ENCODE measurements at places on chromosomes 2 and 18. TPM values are rescaled to one million over a fixed set of nuclear protein-coding genes. Genes with fewer than 3 reads are reported as not detected.

- DNase-seq = peak; percentile 65
Observed at GRCh38 chr18:26057344-26057773, 33.1 kb downstream of the SS18 start.

- DNase-seq = peak; percentile 22
Observed at GRCh38 chr2:151632993-151633565, 101.2 kb downstream of the NEB start.

- DNase-seq = no peak
Observed at GRCh38 chr18:50866765-50867164, 12.2 kb upstream of the ME2 start.

DNA sequence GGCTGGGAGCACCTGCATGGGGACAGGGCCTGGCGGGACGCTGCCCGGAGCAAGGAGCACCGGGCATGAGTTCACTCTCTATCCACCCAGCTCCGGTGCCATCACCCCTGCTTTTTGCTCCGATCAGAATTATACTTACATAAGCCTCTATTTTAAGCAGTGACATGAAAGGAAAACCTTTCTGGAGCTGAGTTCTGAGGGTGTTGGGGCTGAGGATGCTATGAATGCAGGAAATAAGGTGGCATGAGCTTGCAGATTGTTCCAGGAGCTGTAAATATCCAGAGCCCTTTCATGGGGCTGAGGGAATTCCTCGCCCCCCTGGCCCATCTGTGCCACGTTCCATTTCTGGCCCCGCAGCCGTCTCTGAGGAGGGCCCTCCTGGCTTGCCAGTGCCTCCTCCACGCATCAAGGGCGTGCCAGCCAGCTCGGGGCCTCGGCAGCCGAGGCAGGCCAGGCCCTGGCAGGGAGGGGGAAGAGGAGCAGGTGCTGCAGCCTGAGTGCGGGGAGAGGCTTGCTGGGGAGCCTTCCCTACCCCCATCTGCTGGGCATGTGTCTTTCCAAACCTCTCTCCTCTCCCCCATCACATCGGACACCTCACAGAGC lies 91.7 kb upstream of the MCFD2 start:
- no peak for DNase-seq

DNA sequence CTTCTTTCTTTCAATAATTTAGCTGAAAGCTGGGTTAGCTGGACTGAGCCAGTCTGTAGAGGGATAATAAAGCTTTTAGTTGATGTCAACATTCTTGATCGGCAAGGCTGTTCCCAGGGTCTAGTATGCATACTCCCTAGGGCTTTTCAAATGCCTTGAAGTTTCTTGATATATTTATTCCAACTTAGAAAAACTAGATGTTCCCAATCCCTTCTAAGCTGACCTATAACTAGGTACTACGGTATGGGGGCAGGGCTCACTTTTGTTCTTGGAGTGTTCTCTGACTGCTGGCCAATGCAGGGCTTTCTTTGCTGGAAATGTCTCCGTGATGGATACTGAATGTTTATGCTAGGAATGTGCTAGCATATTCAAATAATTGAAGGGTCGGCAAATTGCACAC lies 258.6 kb upstream of the TANK start:
- DNase-seq = no peak

DNA sequence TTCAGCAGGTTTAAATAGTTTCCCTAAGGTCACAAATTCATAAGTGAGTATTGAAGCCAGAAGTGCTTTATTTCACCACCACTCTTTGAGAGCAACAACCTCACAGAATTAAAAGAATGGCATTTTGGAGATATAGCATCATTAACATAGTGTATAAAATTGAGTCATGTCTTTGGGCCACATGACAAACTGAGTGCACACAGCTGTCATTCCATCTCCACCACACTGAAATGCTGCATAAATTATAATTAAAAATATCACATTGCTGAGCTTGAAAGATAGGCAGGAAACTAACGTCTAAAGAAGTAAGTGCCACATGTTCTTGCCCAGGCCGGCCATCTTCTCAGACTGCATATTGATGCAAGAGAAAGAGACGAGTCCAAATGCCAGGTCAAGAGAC lies 897.9 kb upstream of the CNTNAP5 start:
- DNase-seq = no peak

GRCh38 chr2:241218131-241219029 lies 29.9 kb downstream of the ANO7 start:
- DNase-seq = peak; percentile 31

DNA sequence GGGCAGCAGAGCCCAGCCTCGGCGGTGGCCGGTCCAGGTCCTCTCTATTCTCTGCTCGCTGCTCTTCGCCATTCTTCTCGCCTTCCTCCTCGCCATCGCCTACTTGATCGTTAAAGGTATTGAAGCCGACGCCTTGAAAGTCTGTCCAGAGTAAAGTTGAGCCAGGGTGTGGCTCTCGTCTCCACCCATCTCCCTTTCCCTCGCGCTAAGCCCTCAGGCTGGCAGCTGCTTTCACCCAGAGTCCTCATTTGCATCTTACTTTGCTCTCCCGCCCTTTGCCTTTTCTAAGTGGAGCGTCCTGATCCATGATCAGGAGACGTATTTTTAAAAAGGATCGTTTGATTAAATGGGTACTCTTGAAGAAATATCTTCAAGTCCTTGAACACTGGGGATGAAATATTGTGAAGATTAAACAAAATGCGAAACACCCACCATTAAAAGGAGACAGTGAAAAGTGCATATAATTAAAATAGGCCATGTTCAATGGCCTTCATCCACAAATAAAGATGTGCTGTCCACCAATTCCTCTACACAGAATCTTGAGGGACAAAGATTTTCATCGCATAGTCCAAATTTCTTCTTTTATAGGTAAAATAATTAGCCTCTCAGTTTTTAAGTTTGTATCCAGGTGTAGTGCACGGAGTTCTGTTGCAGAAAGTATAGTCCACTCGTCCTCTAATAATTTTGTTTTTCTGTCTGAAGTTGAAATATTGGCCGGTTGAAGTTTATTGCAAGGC lies 657 bp downstream of the ARL6IP6 start:
- DNase-seq = no peak

Gene INHA
- not detected for total RNA-seq

Gene ALPI
- total RNA-seq = not detected

Gene B3GNT7
- total RNA-seq = under 0.01 TPM

Gene CCBE1
- 93.9 TPM for total RNA-seq

Gene FER1L5
- total RNA-seq = 0.28 TPM

Gene CRIM1
- 490 TPM for total RNA-seq

All from IMR-90 (cell line).